ENCODE measurements at places on chromosomes 5 and 9.

GRCh38 chr9:120713257-120714087 is 798 bp downstream of the MEGF9 start:
- no peak for ATAC-seq

DNA sequence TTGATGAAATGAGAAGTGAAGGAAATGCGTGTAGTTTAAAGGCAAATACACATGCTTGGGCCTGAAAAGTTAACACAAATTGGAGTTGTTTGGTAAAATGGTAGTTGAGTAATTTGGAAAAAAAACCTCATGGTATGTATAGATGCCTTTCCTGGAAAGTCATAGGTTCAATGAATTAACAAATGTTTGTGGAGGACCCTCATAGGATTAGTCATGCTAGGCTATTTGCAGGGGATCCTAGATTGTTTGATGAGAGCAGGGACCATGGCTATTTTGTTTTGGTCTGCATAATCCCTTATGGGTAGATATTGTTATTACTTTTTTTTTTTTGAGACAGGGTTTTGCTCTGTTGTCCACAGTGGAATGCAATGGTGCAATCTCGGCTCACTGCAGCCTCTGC is 93.5 kb upstream of the NR3C1 start:
- no peak for ATAC-seq

DNA sequence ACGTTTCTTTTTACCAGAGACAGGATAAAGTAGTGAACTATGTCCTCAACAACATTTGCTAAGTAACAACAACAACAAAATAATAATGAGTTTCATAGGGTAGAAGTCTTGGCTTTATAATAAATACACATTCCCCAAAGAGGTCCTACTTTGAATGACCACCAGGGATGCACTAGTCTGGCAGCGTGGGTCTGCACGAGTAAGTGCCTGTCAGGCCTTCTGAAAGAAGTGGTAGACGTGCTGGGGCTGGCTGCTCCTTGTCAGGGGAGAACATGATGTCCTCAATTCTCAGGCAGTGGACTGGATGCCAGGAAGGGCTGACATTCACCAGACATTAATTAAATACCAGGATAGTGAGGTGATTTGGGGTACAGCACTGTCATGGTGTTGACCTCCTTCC is 331.1 kb downstream of the TMEM38B start:
- ATAC-seq = no peak

GRCh38 chr5:168329302-168329701 is 37.9 kb downstream of the WWC1 start:
- ATAC-seq = no peak

DNA sequence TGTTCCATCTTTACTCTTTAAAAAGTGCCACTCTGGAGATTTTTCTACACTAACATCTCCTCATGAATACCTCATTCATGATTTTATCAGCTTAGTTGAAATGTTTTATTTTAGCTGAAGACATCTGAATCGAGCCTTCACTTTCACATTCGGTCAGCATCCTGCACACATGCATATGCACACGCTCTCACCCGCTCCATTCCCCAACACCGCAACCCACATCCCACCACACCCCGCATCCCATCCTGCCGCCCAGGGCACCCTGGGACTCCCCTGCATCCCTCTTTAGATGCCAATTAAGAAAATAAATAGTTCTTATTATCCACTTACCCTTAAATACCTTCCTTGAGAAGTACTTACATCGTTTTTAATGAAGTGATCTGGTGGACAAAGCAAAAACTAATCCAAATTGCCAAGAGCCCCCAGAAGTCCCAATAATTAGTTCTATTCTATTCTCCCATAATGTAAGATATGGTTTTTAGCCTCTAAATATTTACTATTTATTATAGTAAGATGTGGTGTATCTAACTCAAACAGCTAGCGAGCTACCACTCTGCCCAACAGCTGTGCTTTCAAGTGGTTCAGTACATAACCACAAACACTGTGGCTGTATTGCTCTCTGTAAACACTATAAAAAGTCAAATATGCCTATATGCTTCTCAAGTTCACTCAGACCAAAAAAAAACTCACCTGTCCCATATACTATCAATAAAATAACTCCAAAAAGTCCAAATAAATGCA is 38.2 kb downstream of the GZMK start:
- no peak for ATAC-seq

DNA sequence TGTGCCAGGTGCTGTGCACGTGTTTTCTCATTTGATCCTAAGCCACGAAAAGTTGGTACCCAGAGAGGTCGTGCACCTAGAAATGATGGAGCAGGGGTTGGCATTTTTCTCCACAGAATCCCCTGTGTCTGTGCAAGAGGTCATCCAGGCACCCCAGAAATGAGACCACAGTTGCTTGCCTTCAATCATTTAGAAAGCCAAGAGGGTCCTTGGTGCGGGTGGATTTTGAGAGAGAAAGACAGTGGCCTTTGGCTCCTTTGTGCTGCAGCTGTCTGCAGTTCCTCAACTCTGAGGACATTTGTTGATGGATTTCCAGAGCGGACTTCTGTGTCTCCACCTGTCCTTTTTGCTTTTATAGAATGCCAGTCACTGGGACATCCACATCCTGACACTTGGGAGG is 33.8 kb upstream of the SPRY4 start:
- ATAC-seq = no peak

GRCh38 chr9:68473790-68474189 is 66.9 kb downstream of the TMEM252 start:
- no peak for ATAC-seq

DNA sequence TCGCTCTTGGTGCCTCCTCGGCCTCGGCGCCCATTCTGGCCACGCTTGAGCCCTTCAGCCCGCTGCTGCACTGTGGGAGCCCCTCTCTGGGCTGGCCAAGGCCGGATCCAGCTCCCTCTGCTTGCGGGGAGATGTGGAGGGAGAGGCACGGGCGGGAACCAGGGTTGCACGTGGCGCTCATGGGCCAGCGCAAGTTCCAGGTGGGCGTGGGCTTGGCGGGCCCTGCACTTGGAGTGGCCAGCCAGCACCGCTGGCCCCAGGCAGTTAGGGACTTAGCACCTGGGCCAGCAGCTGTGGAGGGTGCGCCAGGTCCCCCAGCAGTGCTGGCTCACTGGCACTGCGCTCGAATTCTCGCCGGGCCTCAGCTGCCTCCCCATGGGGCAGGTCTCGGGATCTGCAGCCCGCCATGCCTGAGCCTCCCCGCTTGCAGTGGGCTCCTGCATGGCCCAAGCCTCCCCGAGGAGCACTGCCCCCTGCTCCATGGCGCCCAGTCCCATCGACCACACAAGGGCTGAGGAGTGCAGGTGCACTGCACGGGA is 106.4 kb downstream of the SMC2 start:
- ATAC-seq = no peak

DNA sequence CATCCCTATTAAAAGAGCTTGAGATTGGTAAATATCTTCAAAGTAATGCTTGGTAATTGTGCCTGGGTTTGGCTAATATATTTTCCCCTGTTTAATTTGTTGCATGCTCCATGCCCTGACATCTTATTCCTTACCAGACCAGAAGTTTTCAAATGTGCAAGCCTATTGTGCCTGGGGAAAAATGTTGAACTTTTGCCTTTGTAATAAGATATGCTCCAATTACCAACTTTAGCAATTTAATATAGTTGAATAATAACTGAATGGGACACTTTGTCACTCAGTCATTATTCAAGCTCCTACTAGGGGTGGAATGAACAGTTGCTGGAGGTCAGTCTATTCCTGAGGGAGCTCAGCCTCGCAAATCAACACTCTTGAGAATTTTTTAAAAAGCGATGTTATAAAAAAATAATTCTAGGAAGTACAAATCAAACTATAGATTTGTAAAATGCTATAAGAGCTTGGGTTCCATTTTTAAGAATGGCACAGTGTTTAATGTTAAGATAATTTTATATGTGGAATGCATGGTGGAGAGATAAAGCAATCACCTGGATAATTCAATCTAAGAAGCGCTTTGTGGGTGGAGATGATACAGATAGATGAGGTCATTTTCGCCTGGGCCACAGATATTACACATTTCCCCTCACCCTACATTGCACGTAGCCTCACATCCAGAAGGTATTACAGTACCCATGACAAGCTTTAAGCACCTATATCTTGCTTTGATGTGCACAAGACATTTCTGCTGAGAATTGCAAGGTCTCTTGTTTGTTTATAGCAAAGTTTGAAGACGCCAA is 231.8 kb downstream of the PIK3R1 start:
- no peak for ATAC-seq

DNA sequence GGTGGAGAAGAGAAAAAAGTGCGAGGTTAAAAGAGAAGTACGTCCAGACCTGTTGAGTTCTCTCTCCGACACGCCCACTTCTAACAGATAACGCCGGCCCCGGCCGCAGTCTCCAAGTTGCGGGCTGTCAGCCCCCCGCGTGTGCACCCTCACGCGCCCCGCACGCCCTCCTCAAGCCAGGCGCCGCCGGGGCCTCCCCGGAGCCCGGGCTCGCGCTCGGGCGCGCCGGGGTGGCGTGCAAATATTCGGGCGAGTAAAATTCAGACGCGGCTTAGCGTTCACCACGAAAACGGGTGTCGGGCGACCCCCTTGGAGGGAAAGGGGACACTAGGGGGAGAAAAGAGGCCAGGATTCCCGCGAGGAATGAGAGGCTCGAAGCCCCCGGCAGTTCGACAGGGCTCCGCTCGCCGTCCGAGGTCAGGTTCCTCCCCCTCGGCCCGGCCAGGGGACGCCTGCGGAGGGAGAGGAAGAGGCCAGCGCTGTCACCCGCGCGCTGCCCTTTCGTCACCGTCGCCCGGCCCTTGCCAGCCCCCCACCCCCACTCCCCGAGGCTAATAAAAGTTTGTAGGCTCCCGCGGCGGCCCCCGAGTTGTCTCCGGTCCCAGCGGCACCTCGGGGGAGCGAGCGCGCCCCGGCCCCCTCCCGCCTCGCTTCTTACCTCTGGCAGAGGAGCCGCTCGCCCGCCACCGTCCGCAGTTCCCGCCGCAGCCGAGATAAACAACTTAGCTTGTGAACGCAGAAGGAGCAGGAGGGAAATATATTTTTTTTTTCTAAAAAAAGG is 743 bp downstream of the NR3C1 start:
- peak; percentile 19 for ATAC-seq

DNA sequence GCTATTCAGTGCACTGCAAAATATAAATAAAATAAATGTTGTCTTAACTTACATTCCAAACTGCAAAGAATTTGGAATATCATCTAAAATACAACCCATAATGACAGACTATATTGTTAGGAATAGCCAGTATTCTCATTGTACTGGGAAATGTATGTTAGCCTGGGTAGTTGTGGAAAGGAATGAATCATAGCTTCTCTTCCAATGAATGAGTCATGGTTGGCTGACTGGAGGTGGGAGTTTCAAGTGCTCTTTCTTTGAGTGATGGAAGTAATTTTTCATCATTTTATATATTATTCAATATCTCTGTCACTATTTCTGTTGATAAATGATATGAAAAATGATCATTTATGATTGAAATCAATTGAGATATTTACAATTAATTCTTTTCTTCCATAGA is 158.6 kb upstream of the ARRDC3 start:
- no peak for ATAC-seq

- peak; percentile 32 for ATAC-seq
Measured at GRCh38 chr9:129111528-129112151, 425 bp downstream of the PTPA start.
